ENCODE measurements at places on chromosomes 3 and 15.

- peak; percentile 60 for DNase-seq
Observed at GRCh38 chr15:35545316-35545823, 595 bp downstream of the DPH6 start.

DNA sequence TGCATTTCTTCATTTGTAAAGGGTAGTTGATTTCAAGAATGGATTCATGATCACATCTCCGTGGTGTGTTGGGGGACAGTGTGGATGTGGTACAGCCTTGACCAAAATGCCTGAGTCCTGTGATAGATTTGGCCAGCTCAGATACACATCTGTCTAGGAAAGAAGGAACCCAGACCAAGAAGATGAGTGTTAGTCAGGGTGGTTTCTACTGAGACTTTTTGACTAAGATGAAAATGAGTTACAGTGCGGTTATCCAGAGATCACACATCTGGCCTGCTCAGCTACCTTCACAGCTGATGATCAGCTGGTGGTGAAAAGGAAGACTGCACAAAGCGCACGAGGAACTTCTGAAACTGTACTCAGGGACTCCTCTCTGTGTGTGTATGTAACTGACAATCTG, 68.0 kb downstream of the FNDC3B start:
- DNase-seq: peak; percentile 56

GRCh38 chr15:77312523-77312922, 107.4 kb downstream of the PEAK1 start:
- peak; percentile 59 for DNase-seq

- no peak for DNase-seq
Observed at GRCh38 chr15:87924433-87924832, 332.1 kb downstream of the NTRK3 start.

DNA sequence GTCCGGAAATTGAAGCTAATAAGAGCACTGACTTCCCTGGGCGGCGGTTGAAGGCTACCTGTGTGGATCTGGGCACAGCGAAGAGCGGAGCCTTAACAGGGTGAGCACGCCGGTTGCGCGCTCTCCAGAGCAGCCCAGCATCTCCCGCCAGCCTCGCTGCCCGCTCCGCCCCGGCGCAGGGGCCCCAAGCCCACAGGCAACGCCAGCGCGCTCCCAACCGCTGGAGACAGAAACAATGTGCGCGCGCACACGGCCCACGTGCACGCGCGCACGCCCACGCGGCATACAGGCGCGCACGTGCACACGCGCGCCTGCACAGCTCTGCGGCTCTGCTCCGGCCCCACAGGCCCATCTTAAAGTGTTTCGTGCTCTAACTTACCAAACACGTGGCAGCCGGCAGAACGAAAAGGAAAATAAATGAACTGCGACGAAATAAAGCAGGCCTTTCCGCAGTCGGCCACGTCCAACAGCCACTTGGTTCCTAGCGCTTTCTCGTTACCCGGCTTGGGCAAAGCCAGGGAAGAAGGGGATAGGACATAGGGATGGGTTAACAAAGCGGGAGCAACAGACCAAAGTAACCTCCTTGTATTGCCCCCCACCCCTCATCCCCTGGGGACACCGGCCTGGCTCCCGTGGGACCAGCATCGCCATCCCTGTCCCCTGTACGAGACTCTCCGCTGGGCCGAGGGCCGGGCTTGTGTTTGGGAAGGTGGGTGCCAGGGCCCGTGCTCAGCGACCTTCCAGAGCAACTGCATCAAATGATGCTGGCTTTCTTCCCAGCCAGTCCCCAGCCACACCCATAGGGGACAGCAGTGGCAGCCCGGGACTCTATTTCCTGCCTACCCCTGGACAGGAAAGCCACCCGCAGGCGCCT, 203.7 kb downstream of the ABHD5 start:
- peak; percentile 80 for DNase-seq

GRCh38 chr3:109154979-109155378, 18.5 kb downstream of the C3orf85 start:
- DNase-seq: no peak

GRCh38 chr3:100521439-100521845, 29.0 kb downstream of the TMEM45A start:
- no peak for DNase-seq

GRCh38 chr3:141011232-141011996, 39.7 kb upstream of the SPSB4 start:
- peak; percentile 43 for DNase-seq

GRCh38 chr3:191238321-191238817, 39.3 kb downstream of the OSTN start:
- peak; percentile 31 for DNase-seq

- peak; percentile 3 for DNase-seq
Observed at GRCh38 chr3:36060950-36061349, 319.4 kb upstream of the STAC start.

- DNase-seq: no peak
Observed at GRCh38 chr15:84702961-84703482, 12.9 kb downstream of the SEC11A start.
